Fibroblast of skin of back (primary cell): ENCODE measurements at places on chromosomes 2 and 18.
A peak's percentile ranks its signal among the peaks of the same experiment; 100 is the strongest.

GRCh38 chr2:26495705-26496297 lies 17.9 kb upstream of the OTOF start:
- no peak for DNase-seq

- DNase-seq = no peak
These were observed 31.4 kb upstream of the CTLA4 start for GRCh38 chr2:203835892-203836800.

GRCh38 chr2:232465061-232465460 lies 9.1 kb downstream of the ALPI start:
- no peak for DNase-seq

GRCh38 chr2:161123531-161124030 lies 36.6 kb upstream of the TANK start:
- DNase-seq = no peak

DNA sequence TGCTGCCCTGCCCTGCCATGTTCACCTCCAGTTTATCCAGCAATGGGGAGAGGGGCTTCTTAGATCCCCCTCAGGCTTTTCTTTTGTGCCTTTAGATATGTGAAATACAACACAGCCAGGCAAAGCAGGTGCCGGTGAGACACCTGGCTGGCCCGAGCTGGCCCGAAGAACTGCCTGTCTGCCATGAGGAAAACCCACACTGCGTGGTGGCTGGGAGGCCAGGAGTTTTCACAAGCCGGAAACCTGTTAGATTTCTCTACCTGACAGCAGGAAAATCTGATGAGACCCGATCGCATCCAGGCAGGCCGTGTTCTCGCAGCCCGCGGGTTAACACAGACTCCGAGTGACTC lies 5.7 kb upstream of the GAL3ST2 start:
- DNase-seq = no peak

GRCh38 chr2:70985283-70985688 lies 6.9 kb downstream of the ANKRD53 start:
- no peak for DNase-seq

- DNase-seq = no peak
These were observed 115.6 kb downstream of the ZNF516 start for GRCh38 chr18:76379226-76380126.

DNA sequence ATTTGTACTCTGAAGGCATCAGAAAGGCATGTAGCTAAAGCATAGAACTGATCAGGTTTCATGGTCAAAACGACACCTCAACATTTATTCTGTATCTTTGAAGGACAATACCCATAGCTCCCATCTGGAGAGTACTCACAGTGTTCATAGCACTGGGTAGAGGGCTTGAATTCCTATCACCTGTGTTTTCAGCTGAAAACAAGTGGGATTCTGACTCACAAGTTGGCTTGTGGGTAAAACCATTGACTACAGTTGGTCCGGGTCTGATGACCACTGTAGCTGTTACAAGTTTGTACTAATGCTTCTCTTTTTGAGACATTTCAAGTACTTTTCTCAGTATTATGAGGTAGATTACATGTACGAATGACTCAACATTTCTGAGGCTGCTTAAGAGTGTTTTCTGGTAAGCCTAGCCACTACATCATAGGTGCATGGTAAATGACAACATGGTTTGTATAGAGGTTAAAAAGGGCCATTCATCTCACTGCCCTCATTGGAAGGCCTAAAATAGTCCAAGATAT lies 68.6 kb upstream of the PELI1 start:
- DNase-seq = peak; percentile 26

- peak; percentile 18 for DNase-seq
These were observed 41.1 kb upstream of the SCYGR1 start for GRCh38 chr2:227428731-227429285.

GRCh38 chr2:152613235-152613634 lies 104.0 kb downstream of the PRPF40A start:
- peak; percentile 46 for DNase-seq

- DNase-seq = no peak
These were observed 223.9 kb upstream of the CWC22 start for GRCh38 chr2:180231015-180231414.

DNA sequence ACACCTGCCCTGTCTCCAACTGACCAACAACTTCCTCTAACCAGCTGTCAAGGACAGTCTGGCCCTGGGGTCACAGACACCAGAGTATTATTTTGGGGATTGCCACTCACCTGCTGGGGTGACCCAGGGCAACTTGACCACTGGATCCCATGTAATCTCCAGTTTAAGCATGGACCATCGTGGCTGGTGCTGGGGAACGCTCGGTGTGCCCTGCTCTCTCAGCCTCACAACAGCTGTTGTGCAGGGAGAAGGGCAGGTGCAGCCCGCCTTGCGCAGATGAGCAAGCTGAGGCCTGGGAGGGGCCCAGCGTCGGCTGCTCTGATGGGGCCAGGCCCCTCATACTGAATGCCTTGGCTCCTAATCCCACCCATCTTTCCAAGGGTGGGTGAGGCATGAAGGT lies 21.0 kb upstream of the INHBB start:
- DNase-seq = no peak

- no peak for DNase-seq
These were observed 53.3 kb downstream of the C1D start for GRCh38 chr2:68009526-68009925.

DNA sequence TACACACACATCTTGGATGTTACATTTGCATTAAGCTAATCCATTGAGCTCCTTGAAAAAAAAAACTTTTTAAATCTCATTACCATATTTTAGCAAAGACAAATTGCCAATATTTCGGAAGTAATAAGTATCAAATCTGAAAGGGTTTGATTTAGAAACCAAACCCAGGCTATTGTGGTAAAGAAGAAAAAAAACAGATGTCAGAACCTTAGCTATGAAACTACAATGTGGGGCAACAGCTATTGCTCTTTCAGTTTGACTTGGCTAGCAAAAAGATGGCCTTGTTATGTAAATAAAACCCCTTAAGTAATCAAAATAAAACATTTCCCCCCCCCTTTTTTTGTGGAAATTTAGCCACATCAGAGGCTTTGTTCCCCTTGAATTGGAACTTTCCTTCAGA lies 41.2 kb upstream of the REG3A start:
- DNase-seq = no peak

DNA sequence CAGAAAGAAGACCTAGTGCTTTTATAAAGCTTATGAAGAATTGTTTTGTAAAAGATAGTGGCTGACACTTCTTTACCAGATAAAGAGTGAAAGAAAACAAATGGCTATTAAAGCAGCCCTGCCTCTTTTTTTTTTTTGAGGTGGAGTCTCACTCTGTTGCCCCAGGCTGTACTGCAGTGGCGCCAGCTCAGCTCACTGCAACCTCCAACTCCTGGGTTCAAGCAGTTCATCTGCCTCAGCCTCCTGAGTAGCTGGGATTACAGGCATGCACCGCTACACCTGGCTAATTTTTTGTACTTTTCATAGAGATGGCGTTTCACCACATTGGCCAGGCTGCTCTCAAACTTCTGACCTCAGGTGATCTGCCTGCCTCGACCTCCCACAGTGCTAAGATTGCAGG lies 12.9 kb downstream of the ARPC2 start:
- DNase-seq = peak; percentile 70

DNA sequence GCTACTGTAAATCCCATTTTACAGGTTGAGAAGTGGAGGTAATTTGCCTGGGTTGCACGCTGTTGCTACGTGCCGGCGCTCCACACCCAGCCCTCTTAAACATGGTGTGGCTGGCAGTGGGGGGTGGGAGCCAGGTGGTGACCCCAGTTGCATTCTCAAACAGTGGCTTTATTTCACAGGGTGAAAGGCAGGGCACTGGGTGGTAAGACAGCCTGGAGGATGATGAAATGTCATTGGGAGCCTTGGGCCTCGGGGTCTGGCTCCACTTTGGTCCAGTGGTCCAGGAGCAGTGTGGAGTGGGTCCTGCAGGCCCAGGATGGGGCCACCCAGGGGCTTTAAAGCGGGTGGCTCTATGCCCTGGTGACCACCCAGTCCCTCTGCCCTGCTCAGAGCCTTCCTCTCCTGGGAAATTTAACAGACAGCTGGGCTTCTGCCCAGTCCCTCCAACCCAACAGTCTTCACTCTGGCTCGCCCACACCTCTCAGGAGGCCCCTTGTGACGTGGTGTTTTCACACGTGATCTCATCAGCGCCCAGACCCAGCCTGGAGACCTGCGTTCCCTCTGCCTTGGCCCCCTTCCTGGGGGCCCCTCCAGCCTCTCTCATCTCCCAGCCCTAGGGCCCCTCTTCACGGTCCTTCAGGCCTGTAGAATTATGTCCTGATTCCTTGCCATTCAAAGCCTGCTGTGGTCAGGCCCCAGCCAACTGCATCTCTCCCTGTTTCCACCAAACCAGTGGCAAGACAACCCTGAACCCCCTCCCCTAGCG lies 92.5 kb downstream of the INHBB start:
- DNase-seq = no peak

GRCh38 chr2:103809941-103810441 lies 1043.9 kb upstream of the POU3F3 start:
- peak; percentile 89 for DNase-seq

GRCh38 chr18:29841631-29842030 lies 1200.9 kb downstream of the DSC3 start:
- no peak for DNase-seq

DNA sequence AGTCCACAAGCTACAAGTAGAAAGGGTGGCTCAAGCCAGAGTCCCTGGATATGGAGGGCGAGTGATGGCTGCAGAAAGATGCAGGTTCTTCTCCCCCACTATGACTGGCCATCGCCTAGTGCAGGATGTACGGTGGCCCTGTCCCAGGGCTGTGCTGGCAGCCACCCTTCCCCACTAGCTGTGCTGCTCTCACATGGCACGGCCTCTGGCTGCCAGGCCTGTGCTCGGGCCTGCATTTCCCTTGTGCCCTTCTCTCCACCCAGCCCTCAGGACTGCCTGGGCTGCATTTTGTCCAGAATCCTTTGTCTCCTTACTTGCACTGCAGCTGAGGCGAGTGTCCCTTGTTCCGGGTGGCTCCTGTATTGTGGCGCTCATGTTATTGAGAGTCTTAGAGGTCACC lies 1.6 kb upstream of the RAMP1 start:
- DNase-seq = no peak

GRCh38 chr2:6986912-6987361 lies 69.7 kb downstream of the RNF144A start:
- DNase-seq = no peak

GRCh38 chr2:173357346-173357745 lies 2.7 kb downstream of the CDCA7 start:
- DNase-seq = no peak

- no peak for DNase-seq
These were observed 16.9 kb downstream of the SH2D6 start for GRCh38 chr2:85435220-85435958.

- DNase-seq = no peak
These were observed 225.8 kb upstream of the COPS8 start for GRCh38 chr2:236859908-236860307.

DNA sequence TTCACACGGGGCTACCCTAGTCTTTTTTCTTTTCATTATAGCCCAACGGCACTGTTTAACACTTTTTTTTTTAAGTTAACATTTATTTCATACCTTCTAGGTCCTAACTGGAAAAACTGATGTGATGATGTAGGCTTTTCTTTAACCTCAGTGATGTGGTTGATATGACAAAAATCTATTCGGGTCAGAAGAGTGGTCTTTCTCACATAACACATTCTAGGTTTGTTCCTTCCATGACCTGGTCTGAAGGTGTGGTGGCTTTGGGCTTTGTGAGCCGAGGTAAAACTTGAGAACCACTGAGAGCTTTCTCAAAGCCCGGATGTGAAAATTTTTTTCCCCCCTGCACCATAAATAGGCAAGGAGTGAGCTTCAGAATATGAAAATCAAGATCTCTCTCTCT lies 44.2 kb downstream of the GPD2 start:
- no peak for DNase-seq

GRCh38 chr2:173990245-173990644 lies 25.1 kb upstream of the SP3 start:
- no peak for DNase-seq

DNA sequence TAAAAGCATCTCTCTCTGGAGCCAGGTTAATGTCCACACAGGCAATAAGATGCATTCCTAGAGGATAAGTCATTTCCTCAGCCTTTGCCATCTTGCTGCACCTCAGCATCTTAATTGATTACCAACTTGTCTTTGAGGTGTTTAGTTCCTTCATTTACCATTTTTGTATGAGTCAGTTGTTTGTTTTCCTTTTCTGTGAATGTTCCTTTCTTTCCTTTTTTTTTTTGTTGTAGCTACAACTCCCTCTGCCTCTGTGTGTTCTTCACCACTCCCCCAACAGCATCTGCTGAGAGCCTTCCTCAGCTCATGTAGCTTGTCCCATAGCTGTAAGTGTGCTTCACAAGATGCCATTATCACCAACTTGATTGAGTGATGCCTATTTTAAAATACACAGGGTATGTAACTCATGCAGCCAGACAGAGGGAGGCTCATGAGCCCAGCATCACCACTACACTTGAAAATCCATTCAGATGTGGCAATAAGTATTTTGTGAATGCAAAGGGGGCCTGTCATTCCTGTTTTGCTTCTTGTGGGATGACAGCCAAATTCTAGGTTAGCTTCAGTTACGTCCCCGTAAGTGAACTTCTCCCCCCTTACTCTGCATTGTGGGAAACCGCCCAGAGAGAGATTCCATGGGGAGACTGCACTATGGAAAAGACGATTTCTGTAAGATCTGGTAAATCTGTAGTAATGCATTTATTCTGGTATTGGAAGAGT lies 315.9 kb upstream of the ZEB2 start:
- peak; percentile 11 for DNase-seq

- DNase-seq = no peak
These were observed 46.6 kb upstream of the CTLA4 start for GRCh38 chr2:203820969-203821368.

- peak; percentile 40 for DNase-seq
These were observed 54.8 kb downstream of the CDC42EP3 start for GRCh38 chr2:37616677-37617005.

DNA sequence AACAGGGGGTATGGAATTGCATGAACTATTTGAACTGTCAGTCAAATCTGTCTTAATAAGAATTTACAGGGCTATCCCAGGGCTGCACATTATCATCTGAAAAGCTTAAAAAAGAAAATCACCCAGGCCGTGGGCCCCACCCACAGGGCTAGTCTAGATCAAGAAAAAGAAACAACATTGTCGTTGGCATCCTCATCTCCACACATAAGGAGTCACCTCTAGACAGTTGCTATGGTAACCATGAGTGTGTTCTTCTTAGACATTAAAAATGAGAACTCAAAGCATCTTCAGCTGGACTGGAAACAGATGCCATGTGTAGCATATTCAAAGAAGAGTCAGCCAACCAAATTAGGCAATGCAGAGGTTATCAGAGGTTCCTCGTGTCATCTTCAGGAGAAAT lies 72.3 kb upstream of the CPO start:
- DNase-seq = no peak

- no peak for DNase-seq
These were observed 63.3 kb downstream of the NEB start for GRCh38 chr2:151670846-151671597.

- DNase-seq = no peak
These were observed 9.0 kb upstream of the YWHAQ start for GRCh38 chr2:9639740-9640343.

DNA sequence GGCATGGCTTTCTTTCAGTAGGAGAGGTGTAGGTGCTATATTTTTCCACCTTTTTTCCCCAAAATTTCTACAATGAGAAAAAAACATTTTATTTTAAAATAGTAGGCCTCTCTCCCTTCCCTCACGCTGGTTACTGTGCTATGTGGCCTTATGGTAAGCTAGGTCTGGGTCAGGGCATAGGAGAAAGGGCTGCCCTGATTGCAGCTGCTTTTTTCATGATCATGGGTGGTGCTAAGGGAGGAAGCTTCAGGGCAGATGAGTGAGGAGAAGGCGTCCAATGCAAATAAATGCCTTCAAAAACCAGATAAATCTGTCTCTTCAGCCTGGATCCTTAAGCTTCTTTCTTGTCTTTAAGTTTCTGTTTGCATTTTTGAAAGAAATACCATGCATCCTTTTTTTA lies 246.4 kb downstream of the ALPK2 start:
- DNase-seq = no peak
